ENCODE measurements at places on chromosomes 7 and 10.

DNA sequence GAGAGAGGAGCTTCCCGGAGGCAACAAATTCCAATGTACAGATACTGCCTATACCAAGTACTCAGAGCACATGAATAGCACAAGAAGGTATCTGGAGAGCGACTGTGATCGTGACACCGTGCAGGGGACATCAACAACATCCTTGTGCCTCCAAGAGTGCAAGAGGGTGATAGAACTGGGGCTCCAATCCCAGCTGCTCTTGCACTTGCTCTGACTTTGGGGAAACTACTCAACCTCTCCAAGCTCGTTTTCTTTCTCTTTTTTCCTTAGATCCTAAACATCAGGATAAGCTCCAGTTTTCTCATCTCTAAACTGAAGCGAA, 12.1 kb downstream of the RFC2 start:
- no peak for DNase-seq

DNA sequence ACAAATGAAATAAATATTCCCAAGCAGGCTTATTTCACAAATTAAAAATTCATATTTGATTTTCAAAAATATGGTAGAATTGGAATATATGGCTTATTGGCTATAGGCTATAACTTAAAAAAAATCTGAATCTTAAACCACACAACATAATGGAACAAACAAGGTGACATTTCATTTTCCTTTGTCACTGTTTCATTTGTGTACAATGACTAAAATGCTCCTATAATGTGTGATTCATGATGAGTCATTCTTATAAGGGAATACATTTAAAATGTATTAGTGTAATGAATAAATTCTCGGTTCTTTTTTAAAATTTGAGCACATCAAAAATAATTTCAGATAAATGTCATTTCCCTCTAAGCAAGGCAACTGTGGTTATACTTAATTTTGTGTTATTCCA, 148.0 kb upstream of the ANK3 start:
- peak; percentile 43 for DNase-seq

DNA sequence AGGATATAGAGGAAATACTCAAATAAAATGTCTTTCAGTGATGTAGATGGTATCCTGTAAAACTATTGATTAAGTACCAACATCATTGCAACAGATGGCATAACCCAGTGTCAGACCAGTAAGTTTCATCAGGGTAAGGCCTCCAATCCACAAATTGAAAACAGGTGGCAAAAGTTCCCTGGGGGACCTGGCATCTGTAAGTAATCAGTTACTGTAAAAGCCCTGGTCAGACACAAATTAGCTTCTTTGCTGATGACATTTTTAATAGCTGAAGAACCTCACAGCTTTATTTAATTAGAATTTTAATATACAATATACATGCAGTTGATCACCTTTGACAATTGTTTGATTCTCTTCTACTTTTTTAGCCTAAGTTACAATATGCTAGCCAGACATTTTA, 152.5 kb downstream of the PLXDC2 start:
- no peak for DNase-seq

- peak; percentile 85 for DNase-seq
Observed at GRCh38 chr7:34523226-34523918, 134.6 kb upstream of the NPSR1 start.

GRCh38 chr7:50645186-50645585, 80.0 kb upstream of the DDC start:
- DNase-seq: no peak

GRCh38 chr7:41808541-41808940, 105.7 kb upstream of the INHBA start:
- no peak for DNase-seq

- DNase-seq: no peak
Observed at GRCh38 chr7:155231241-155231800, 66.4 kb upstream of the INSIG1 start.

GRCh38 chr10:17202506-17202905, 1.0 kb upstream of the TRDMT1 start:
- no peak for DNase-seq

GRCh38 chr7:51658684-51659083, 342.1 kb upstream of the COBL start:
- DNase-seq: no peak

GRCh38 chr7:43849047-43849446, 20.3 kb downstream of the MRPS24 start:
- DNase-seq: no peak

DNA sequence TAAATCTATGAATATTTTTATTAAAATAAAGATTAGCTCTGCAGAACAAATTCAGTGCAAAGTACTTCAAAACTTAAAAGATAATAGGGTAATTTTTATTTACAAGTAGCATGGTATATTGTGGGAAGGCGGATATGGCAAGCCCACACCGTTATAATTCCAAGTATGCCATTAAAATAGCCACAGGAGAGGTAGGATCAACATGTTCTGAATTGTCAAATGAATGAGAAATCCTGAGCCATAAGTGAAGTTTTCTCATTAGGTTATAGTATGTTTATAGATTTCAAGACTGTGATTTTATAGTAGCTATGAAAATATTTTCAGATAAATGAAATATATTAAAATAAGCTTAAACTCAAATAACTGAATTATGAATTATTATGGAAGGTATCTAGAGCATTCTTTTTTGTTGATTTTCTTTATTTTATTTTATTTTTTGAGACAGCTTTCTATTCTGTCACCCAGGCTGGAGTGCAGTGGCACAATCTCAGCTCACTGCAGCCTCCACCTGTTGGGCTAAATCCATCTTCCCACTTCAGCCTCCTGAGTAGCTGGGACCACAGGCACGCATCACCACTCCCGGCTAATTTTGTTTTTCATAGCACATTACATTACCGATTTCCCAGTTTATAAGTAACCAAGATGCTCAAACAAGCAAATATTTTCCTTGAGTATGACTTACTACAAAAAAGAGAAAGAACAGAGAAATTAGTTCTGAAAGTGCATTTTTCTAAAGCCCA, 956.6 kb downstream of the GATA3 start:
- DNase-seq: no peak

DNA sequence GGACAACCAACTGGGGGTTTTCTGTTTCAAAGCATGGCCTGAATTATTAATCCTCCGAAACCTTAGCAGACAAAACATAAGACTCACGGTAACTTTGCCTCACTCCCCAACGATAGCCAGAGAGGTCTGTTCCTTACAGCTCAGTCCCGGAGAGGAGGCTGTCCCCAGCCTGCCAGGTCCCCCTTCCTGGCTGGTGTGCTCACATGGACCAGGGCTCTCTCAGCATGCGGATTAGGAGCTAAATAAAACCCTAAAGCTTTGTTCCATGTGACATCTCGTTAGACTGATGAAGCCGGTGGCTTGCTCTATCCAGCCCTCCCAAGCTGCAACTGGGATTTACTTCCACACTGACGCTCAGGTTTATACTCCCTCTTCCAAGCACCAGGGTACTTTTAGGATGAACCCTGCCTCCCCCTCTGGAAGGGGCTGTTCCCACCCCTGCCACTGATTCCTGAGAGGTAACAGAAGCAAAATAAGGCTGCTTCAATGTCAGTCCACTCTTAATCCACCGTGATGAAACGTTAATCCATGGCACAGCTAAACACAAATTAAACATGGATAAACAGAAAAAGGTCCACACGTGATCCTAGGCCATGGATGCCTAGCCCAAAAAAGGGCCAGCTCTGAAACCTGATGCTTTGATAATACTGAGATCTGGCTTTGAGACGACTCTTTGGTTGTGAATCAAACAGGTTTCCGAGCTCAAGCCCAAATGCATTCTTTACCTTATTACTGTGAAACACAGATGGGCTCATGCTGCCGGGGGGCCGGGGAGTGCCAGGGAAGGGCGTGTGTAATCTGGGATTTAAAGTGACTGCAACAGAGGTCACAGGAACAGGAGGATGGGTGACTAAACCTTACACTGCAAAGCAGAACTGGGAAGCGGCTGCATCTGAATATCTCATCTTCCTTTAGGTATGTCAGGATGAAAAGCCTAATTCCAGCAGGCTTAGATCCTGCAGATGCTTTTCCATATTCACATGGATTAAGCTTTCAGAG, 86.2 kb downstream of the ZRANB1 start:
- no peak for DNase-seq

- no peak for DNase-seq
Observed at GRCh38 chr7:68994841-68995240, 603.4 kb upstream of the AUTS2 start.

DNA sequence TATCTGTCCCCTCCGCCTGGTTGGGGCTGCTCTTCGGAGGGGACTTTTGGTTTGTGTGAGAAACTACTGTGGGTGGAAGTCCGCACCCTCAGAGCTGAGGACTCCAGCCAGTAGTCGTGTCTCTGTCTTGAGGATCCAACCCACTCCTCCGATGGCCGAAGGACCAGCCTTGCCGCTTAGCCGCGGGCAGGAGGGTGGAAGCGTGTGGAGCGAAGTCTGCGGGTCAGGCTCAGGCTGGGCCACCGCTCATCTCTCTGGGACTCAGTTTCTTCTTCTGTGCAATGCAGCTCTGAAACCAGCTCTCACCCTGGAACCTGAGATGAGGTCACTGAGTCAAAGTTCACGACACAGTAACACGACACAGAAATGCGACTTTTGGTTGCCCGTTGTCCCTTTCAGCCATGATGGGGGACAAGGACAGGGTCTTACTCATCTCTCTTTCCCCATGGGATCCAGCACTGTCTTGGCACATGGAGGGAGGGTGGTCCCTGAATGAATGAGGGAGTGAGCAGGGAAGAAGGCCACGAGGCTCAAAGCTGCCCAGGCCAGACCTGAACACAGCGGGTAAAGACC, 133.3 kb upstream of the PODXL start:
- DNase-seq: no peak

DNA sequence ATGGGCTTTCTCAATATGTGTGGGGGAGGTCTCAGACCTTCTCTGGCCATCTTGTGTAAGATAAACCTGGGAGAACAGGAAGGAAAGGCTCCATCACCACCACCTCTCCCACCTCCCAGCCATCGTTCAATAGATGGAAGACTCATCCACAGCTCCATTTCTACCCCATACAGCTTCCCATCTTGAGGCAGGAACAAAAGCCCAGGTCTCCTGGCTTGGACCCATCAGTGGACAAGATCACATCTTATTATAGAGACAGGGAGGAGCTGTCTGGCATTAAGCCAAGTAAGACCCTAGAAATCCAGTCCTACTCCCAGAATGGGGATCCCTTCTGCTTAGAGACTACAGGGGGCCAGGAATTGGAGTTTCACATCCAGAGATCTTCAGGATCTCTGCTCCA, 150.3 kb downstream of the GFRA1 start:
- no peak for DNase-seq

- DNase-seq: peak; percentile 33
Observed at GRCh38 chr7:128841921-128842673, 11.9 kb downstream of the FLNC start.

DNA sequence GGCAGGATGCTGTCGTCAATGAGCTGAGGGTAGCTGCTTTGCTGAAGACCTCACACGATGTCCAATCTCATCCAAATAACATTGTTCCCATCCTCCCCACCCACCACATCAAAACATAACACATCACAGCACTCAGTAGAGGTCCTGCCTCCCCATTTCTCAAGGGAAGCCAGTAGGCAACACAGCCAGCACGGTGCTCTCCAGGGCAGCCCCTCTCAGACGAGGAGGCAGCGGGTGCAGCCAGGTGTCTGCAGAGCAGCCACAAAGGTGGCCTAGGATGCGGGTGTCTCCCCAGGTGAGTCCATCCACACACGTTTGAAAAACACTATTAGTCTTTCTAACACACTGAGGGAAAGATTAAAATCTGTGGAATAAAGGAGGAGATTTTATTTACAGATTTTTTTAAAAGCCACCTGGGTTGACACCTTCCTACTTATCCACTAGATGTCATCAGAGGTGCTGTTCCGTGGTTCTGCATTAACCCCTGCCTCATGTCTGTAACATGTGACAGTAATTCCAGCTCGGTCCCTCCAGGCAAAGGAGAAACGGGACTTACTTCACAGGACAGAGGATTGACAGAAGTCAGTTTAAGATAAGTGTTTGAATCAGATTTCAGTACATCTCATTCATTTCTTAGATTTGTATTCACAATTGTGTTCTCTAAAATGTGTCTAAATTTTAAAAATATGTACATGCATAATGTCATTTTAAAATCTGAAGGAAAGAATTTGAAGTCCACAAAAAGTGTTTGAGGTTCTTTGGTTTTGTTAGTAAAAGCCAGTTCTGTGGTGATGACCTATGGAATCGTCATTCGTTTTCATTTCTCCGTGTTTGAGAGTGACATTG, 68.0 kb downstream of the LANCL2 start:
- DNase-seq: peak; percentile 67

GRCh38 chr7:27423290-27423689, 180.7 kb downstream of the EVX1 start:
- peak; percentile 64 for DNase-seq

DNA sequence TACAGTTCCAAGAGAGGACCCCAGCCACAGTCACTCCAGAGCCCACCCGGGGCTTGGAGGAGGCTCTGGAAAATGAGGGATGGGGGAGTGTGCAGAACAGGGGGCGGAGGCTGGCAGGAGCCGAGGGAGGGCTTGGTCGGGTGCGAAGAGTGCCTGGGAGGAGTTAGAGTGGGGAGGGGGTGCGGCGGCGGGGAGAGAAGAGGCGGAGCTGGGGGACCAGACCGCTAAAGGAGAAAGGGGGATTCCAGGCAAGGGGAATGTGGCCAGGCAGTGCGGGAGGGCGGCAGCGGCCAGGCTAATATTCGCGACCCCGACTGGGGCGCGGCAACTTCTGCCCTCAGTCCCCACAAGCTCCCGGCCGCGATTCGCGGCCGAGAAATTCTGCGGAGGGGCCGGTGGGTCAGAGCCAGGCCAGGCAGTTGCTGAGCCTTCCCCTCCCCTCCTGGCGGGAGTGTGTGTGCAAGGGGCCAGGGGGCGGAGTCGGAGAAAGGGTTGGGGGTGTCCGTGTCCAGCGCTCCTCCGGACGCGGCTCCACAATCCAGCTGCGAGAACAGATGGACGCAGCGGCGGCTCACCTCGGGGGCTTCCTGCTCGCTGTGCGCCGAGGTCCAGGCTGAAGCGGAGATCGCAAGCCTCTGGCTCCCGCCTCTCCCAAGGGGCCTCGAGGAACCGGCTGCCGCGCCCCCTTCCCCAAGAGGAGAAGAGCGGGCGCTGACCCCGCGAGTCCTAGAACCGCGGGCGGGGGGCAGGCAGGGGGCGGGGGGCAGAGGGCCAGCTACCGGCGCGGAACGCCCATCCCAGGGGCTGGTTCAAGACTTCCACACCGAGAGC, 612 bp upstream of the SLC18A3 start:
- no peak for DNase-seq

- no peak for DNase-seq
Observed at GRCh38 chr10:17385066-17385465, 69.3 kb downstream of the ST8SIA6 start.

Measured in kidney tubule cell (primary cell).